Upper lobe of left lung (tissue), 6 donors: ENCODE measurements at places on chromosomes 1 and 21. TPM values are rescaled to one million over a fixed set of nuclear protein-coding genes. Genes with fewer than 3 reads are reported as not detected.

The CFAP141 gene
- total RNA-seq, result 5.9 TPM

The ASAP3 gene
- 29.5 TPM for total RNA-seq

The LMOD1 gene
- 16.8 TPM for total RNA-seq

The TDRD10 gene
- 6.7 TPM for total RNA-seq

The LIX1L gene
- 25.2 TPM for total RNA-seq

The TLCD4 gene
- total RNA-seq, result 17.3 TPM

The C1orf141 gene
- 5.0 TPM for total RNA-seq

The ZNF593OS gene
- not detected for total RNA-seq

The FCRL3 gene
- 0.22 TPM for total RNA-seq

The C1orf116 gene
- total RNA-seq, result 196 TPM

The CYYR1 gene
- 12.4 TPM for total RNA-seq

The ASB17 gene
- total RNA-seq, result not detected

The C1orf210 gene
- 38.3 TPM for total RNA-seq

DNA sequence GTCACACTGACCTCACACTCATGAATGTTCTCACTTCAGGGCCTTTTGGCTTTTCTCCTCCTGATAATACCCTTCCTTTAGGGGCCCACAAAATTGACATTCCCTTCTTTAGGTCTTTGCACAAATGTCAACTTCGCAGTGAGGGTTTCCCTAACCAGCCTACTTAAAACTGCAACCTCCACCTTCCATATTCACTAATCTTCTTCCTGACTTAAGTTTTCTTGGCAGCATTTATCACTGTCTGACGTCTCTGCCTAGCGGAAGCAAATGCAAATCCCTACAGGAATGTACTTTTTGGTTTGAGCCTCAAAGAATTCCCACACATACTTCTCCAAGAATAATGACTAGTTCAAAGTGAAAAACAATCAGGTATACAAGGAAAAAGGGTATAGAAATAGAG, 32.8 kb downstream of the INTS7 start:
- no peaks in the 10 kb centered on the region for H3K27me3 ChIP-seq
- H3K4me1 ChIP-seq, result no peaks in the 10 kb centered on the region
- no peak for DNase-seq

DNA sequence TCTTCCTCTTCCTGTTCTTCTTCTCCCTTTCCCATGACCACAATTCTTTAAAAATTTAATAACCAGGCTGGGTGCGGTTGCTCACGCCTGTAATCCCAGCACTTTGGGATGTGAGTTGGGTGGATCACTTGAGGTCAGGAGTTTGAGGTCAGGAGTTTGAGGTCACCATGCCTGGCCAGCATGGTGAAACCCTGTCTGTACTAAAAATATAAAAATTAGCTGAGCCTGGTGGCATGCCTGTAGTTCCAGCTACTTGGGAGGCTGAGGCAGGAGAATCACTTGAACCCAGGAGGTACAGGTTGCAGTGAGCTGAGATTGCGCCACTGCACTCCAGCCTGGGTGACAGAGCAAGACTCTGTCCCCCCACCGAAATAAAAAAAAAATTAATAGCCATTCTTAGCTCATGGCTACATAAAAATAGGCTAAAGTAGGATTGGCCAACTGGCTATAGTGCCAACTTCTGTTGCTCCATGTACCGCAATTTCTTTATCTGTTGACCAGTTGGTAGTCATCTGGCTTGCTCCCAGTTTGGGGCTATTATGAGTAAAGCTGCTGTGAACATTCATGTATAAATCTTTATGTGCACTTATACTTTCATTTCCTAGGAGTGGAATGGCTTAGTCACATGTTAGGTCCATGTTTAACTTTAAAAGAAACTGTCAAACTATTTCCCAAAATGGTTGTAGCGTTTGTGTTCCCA, 136.3 kb downstream of the PEX14 start:
- H3K36me3 ChIP-seq, result no peaks in the 10 kb centered on the region
- peak; percentile 6 for DNase-seq
- no peak overlapping the region for H3K27ac ChIP-seq
- no peak overlapping the region for H3K4me3 ChIP-seq
- no peaks in the 10 kb centered on the region for H3K27me3 ChIP-seq
- H3K4me1 ChIP-seq, result no peaks in the 10 kb centered on the region

GRCh38 chr1:59673573-59674450, 140.9 kb upstream of the HOOK1 start:
- H3K4me3 ChIP-seq, result peak overlapping the region; percentile 25
- DNase-seq, result peak; percentile 36
- H3K4me1 ChIP-seq, result peaks cover 49% of the 10 kb centered on the region

GRCh38 chr1:232608427-232608826, 21.5 kb downstream of the SIPA1L2 start:
- no peak for DNase-seq
- no peak overlapping the region for H3K4me3 ChIP-seq
- no peaks in the 10 kb centered on the region for H3K36me3 ChIP-seq
- H3K27ac ChIP-seq, result no peak overlapping the region
- no peaks in the 10 kb centered on the region for H3K27me3 ChIP-seq

DNA sequence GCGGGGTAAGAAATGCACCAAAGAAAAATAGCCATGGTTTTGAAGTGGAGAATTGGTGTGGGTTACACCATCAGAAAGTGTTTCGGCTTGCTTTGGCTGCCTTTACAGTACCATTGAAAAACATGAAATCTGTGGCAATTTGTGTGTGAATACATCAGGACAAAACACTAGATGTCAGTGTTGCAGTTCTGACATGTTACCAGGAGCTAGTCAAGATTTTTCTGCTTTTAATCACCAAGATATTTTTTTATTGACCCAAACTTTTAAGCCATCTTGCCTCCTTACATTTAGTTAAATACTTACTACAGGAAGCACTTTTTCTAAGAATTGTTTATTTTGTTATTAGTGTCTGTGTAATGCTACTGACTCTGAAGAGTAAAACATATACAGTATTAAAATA, 14.3 kb downstream of the RRP15 start:
- H3K27me3 ChIP-seq, result no peaks in the 10 kb centered on the region
- no peak overlapping the region for H3K4me3 ChIP-seq
- H3K4me1 ChIP-seq, result no peaks in the 10 kb centered on the region
- no peak for DNase-seq
- H3K36me3 ChIP-seq, result peaks cover 2% of the 10 kb centered on the region

GRCh38 chr1:78223417-78224215, 177.8 kb downstream of the GIPC2 start:
- no peak overlapping the region for H3K4me3 ChIP-seq
- DNase-seq, result no peak
- no peaks in the 10 kb centered on the region for H3K36me3 ChIP-seq
- no peaks in the 10 kb centered on the region for H3K4me1 ChIP-seq

GRCh38 chr1:236185687-236186086, 43.3 kb downstream of the GPR137B start:
- no peaks in the 10 kb centered on the region for H3K27me3 ChIP-seq
- no peak overlapping the region for H3K27ac ChIP-seq
- H3K36me3 ChIP-seq, result no peaks in the 10 kb centered on the region
- DNase-seq, result no peak
- no peak overlapping the region for H3K4me3 ChIP-seq

- H3K27ac ChIP-seq, result no peak overlapping the region
- no peak overlapping the region for H3K4me3 ChIP-seq
- H3K27me3 ChIP-seq, result peaks cover 34% of the 10 kb centered on the region
- H3K4me1 ChIP-seq, result peaks cover 14% of the 10 kb centered on the region
- no peaks in the 10 kb centered on the region for H3K36me3 ChIP-seq
Measured at GRCh38 chr1:156864796-156865195, 4.1 kb downstream of the NTRK1 start.

GRCh38 chr1:154476791-154477190, 25.2 kb upstream of the TDRD10 start:
- H3K4me3 ChIP-seq, result no peak overlapping the region
- H3K36me3 ChIP-seq, result peaks cover 4% of the 10 kb centered on the region
- peaks cover 20% of the 10 kb centered on the region for H3K4me1 ChIP-seq
- DNase-seq, result no peak
- no peak overlapping the region for H3K27ac ChIP-seq
- no peaks in the 10 kb centered on the region for H3K27me3 ChIP-seq

GRCh38 chr1:234600418-234601281, 9.3 kb downstream of the IRF2BP2 start:
- peaks cover 65% of the 10 kb centered on the region for H3K4me1 ChIP-seq
- H3K36me3 ChIP-seq, result no peaks in the 10 kb centered on the region
- peak overlapping the region; percentile 48 for H3K4me3 ChIP-seq
- H3K27me3 ChIP-seq, result no peaks in the 10 kb centered on the region

DNA sequence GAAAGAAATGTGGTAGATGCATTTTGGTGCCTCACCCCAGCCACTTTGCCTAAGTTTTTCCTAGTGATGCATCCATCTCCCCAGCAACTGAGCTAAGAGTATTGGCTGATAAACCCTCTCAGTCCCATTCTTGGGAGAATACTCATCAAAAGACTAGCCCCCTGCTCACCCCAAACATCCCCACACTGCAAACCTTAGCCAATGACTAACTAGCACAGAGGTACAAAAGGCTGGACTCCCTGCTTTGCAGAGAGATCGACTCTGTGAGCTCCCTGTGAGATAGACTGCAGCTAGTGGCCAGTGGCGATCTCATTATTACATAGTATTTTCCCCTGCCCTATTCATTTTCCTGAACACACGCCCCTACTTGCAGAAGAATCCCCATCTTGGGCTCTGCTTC, 155.3 kb downstream of the HHIPL2 start:
- no peak overlapping the region for H3K4me3 ChIP-seq
- H3K36me3 ChIP-seq, result no peaks in the 10 kb centered on the region
- H3K27me3 ChIP-seq, result no peaks in the 10 kb centered on the region

DNA sequence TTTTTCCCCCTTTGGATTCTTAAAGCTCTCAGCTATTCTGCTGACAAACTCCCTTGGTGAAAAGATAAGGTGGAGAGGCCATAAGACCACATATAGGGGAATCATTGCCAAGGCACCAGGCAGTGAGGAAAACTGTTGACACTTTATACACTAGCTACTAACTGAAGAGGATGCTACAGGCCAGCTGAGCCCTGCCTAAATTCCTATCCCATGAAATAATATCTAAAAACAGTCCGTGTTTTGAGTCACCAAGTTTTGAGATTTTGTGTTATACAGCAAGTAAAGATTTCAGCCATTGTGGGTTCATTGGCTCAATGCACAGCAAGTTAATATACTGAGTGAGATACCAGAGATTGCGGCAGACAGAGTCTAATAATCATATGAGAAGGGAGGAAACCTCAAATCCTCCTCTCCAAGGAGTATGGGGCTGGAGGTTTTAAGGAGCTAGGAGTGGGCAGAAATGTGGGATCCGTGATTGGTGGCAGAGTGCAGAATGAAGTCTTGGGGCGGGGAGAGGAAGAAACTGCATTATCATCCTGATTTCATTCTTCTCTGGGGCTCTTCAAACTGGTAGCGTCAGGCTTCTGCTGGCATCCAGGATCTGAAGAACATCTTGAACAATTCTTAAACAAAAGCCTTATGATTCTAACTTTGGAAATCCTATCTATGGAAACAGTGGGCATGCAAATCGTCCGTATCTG, 9.2 kb downstream of the CLDN8 start:
- no peaks in the 10 kb centered on the region for H3K27me3 ChIP-seq
- no peak overlapping the region for H3K4me3 ChIP-seq
- H3K27ac ChIP-seq, result no peak overlapping the region
- H3K4me1 ChIP-seq, result no peaks in the 10 kb centered on the region
- no peak for DNase-seq
- no peaks in the 10 kb centered on the region for H3K36me3 ChIP-seq

GRCh38 chr21:37799211-37800056, 116.8 kb downstream of the KCNJ6 start:
- no peaks in the 10 kb centered on the region for H3K4me1 ChIP-seq
- no peaks in the 10 kb centered on the region for H3K36me3 ChIP-seq
- no peak overlapping the region for H3K27ac ChIP-seq
- no peaks in the 10 kb centered on the region for H3K27me3 ChIP-seq
- no peak for DNase-seq

DNA sequence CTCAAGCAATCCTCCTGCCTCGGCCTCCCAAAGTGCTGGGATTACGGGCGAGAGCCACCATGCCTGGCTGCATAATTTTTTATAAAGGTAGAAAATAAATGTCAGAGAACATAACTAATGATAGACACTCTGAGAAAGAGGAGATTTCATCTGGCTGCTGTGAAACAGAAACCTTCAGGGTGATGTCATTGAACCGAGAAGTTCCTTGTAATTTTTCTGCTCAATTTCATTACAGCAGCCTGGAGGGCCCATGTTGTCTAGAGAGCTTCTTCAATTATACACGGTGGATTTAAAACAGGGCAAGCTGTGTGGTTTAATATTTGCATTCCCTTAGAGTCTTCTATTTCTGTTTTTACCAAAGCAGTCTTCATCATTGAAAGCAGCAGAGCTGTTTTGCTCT, 64.3 kb upstream of the MORC3 start:
- DNase-seq, result no peak
- H3K27me3 ChIP-seq, result no peaks in the 10 kb centered on the region
- peaks cover 1% of the 10 kb centered on the region for H3K4me1 ChIP-seq
- no peak overlapping the region for H3K27ac ChIP-seq
- peaks cover 12% of the 10 kb centered on the region for H3K36me3 ChIP-seq

DNA sequence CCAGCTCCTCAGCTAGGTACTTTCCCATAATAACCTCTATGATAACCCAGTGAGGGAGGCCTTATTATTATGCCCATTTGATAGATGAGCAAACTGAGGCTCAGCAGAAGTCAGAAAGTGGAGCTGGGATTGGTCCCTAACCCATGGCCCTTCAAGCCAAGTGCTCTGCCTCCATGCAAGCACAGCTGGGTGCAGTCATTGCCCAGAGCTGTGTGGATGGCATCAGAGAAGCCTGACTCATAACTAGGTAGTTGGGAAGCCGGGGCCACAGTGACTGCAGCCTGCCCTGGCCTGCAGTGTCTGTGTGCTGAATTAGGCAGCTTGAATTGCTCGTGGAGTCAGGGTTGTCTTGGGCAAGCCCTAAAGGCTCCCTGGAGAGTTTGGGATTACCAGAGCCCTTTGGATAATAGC, 89.9 kb upstream of the SLC2A1 start:
- DNase-seq, result no peak
- H3K27ac ChIP-seq, result no peak overlapping the region
- H3K4me3 ChIP-seq, result no peak overlapping the region
- H3K36me3 ChIP-seq, result no peaks in the 10 kb centered on the region

GRCh38 chr1:211620097-211620496, 41.1 kb upstream of the SLC30A1 start:
- no peak for DNase-seq
- no peak overlapping the region for H3K27ac ChIP-seq
- H3K4me1 ChIP-seq, result no peaks in the 10 kb centered on the region
- H3K27me3 ChIP-seq, result no peaks in the 10 kb centered on the region
- H3K4me3 ChIP-seq, result no peak overlapping the region
- H3K36me3 ChIP-seq, result no peaks in the 10 kb centered on the region

DNA sequence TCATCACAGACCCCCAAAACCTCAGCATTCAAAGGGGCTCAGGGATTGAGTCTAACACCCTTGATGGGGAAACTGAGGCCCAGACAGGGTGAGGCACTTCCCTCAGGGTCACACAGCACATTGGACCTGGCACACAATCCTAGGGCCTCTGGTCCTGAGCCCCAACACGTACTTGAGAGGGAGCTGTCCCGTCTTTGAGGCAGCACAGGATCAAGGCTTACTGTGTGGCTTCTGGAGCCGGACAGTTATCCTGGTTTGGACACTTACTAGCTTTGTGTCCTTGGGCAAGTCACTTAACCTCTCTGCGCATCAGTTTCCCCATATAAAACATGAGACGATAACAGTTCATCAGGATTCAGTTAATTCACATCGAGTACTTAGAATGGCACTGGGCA, 26.5 kb downstream of the RUNX3 start:
- H3K27me3 ChIP-seq, result no peaks in the 10 kb centered on the region
- no peak overlapping the region for H3K4me3 ChIP-seq
- H3K27ac ChIP-seq, result no peak overlapping the region
- no peak for DNase-seq
